ENCODE measurements at places on chromosomes 6 and 20. TPM values are rescaled to one million over a fixed set of nuclear protein-coding genes. Genes with fewer than 3 reads are reported as not detected.

C6orf58 gene
- total RNA-seq: not detected

TAAR9 gene
- total RNA-seq: not detected

CST7 gene
- not detected for total RNA-seq

BYSL gene
- 43.8 TPM for total RNA-seq

DNA sequence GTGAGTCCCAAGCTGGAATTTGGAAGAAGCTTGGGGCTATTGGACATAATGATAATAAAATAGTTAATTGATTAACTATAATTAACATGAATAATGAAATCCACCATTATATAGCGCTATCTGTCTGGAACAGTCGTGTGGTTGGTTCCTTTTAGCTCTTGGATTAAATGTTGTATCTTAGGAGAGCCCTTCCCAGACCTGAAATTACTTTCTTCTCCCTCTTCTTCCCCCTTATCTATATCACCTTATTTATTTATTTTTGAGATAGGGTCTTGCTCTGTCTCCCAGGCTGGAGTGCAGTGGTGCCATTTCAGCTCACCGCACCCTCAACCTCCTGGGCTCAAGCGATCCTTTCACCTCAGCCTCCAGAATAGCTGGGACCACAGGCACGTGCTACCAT is 64.6 kb downstream of the NCOA3 start:
- H3K4me1 ChIP-seq: peaks cover 33% of the 10 kb centered on the region
- DNase-seq: no peak
- H3K4me3 ChIP-seq: no peak overlapping the region
- peaks cover 5% of the 10 kb centered on the region for H3K36me3 ChIP-seq

DNA sequence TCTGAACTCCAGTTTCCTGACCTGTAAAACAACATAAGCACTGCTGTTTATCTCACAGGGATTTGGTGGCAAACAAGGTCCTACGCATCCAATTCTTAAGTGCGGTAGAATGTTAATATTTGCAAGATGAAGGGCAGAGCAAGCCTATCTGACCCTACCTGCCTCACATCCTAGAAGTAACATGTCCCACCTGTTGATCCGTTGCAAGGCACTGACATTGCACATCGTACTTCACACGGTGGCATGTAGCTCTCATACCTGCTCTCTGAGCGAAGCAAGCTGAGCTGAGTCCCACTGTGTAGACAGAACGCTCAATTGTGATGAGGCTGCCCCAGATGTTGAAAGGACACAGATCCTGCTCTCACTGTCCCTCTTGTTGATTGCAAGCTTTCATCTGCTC is 154.7 kb upstream of the PDE10A start:
- H3K4me1 ChIP-seq: no peaks in the 10 kb centered on the region
- H3K27me3 ChIP-seq: no peaks in the 10 kb centered on the region

DNA sequence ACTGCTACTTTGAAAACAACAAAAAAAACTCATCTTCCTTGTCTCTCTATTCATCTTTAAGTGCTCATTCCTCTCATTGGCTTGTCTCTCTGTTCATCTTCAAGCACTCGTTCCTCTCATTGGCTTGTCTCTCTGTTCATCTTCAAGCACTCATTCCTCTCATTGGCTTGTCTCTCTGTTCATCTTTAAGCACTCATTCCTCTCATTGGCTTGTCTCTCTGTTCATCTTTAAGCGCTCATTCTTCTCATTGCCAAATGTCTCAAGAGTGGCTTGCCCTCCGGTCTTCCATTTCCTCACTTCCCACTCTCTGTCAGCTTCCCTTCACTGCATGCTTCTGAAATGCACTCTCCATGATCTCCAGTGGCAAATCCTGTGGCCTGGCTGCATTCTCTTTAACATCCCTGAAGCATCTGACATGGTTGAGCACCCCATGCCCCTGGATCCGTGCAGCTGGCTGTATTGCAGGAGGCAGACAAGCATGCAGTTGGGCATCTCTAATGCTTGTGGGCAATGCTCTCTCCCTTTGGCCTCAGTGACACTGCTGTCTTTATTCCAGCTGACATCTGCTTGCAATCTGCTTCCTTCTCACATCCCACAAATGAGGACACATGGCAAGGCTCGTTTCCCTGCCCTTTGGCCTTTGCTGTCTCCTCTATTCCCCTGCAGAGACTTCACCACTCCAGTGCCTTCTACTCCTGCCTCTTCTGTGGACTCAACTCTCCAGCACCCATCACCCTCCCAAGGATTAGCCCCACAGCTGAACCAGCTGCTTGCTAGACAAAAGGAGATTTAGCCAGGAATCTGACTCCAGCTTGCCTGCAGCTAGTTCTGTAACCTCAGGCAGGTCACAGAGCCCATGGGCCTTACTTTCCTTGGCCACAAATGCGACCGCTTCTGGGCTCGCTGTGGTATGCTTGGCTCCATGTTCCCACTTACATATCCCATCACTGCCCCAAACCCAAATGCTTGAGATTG is 143.2 kb upstream of the SNX9 start:
- H3K27ac ChIP-seq: no peak overlapping the region
- DNase-seq: no peak
- H3K36me3 ChIP-seq: no peaks in the 10 kb centered on the region
- H3K4me3 ChIP-seq: no peak overlapping the region
- no peaks in the 10 kb centered on the region for H3K27me3 ChIP-seq
- H3K4me1 ChIP-seq: no peaks in the 10 kb centered on the region

DNA sequence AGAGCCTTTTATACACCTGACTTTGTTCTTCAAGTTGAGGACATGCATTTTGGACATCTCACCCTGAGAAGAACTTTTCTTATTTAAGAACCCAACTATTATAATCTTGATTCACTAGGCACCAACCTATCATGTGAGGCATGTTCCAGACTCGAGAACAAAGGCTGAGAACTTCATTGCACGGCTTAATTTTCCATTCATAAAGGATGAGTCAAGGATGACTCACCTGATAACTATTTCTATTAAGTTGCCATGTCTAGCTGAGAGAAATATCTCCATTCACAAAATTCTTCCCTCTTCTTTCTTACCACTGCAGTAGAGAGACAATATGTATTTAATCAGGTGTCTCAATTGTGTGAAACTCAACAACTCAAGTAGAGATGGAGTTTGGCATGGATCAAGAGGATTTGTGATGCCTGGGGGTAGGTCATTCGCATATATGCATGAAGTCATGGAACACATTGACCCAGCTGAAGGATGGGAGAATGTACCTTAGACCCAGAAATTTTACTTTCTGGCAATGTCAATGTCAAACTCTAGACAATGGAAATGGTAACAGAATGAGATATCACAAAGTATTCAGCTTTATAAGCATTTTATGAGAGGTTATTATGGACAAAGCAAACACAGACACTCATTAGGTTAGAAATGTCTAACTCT is 208.7 kb upstream of the PRND start:
- no peak overlapping the region for H3K27ac ChIP-seq
- H3K4me3 ChIP-seq: no peak overlapping the region
- no peaks in the 10 kb centered on the region for H3K36me3 ChIP-seq
- no peaks in the 10 kb centered on the region for H3K4me1 ChIP-seq

GRCh38 chr6:31386977-31387376 is 16.4 kb upstream of the MICA start:
- no peaks in the 10 kb centered on the region for H3K4me1 ChIP-seq
- no peak overlapping the region for H3K4me3 ChIP-seq
- H3K36me3 ChIP-seq: no peaks in the 10 kb centered on the region
- no peak overlapping the region for H3K27ac ChIP-seq
- DNase-seq: no peak

DNA sequence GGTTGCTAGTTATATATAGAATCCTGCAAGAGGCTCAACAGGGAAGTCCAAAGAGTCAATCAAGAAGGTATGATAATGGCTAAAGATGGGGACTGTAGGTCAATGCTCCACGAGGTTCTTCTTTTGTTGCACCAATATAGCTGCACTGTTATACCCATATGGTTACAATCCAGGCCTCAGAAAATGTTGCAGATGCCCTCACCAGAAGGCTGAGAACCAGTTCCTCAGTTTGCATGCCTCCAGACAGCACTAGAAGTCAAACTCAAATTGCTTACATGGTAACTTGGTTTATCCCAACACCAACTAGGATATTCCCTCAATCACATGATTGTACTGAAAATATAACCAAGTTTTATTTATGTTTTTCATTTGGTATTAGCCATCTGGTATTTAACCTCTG is 12.1 kb downstream of the EEF1A1 start:
- H3K4me1 ChIP-seq: no peaks in the 10 kb centered on the region
- no peak overlapping the region for H3K27ac ChIP-seq
- no peaks in the 10 kb centered on the region for H3K27me3 ChIP-seq
- DNase-seq: no peak
- no peak overlapping the region for H3K4me3 ChIP-seq
- peaks cover 9% of the 10 kb centered on the region for H3K36me3 ChIP-seq

GRCh38 chr6:395432-396125 is 4.0 kb downstream of the IRF4 start:
- H3K4me1 ChIP-seq: peaks cover 38% of the 10 kb centered on the region
- H3K4me3 ChIP-seq: peak overlapping the region; percentile 95
- H3K36me3 ChIP-seq: peaks cover 40% of the 10 kb centered on the region
- H3K27ac ChIP-seq: peak overlapping the region; percentile 64

GRCh38 chr6:134980846-134981245 is 30.9 kb upstream of the ALDH8A1 start:
- H3K4me3 ChIP-seq: no peak overlapping the region
- peaks cover 2% of the 10 kb centered on the region for H3K36me3 ChIP-seq
- H3K27ac ChIP-seq: no peak overlapping the region
- peaks cover 12% of the 10 kb centered on the region for H3K4me1 ChIP-seq
- no peaks in the 10 kb centered on the region for H3K27me3 ChIP-seq

GRCh38 chr6:109305028-109305427 is 77.2 kb downstream of the CD164 start:
- H3K4me3 ChIP-seq: no peak overlapping the region
- peaks cover 12% of the 10 kb centered on the region for H3K4me1 ChIP-seq
- no peaks in the 10 kb centered on the region for H3K36me3 ChIP-seq
- H3K27me3 ChIP-seq: no peaks in the 10 kb centered on the region
- DNase-seq: no peak

- DNase-seq: no peak
- H3K27ac ChIP-seq: no peak overlapping the region
- H3K27me3 ChIP-seq: no peaks in the 10 kb centered on the region
- no peaks in the 10 kb centered on the region for H3K4me1 ChIP-seq
- H3K36me3 ChIP-seq: no peaks in the 10 kb centered on the region
These were observed 2.0 kb upstream of the PNPLA1 start for GRCh38 chr6:36267731-36268477.

DNA sequence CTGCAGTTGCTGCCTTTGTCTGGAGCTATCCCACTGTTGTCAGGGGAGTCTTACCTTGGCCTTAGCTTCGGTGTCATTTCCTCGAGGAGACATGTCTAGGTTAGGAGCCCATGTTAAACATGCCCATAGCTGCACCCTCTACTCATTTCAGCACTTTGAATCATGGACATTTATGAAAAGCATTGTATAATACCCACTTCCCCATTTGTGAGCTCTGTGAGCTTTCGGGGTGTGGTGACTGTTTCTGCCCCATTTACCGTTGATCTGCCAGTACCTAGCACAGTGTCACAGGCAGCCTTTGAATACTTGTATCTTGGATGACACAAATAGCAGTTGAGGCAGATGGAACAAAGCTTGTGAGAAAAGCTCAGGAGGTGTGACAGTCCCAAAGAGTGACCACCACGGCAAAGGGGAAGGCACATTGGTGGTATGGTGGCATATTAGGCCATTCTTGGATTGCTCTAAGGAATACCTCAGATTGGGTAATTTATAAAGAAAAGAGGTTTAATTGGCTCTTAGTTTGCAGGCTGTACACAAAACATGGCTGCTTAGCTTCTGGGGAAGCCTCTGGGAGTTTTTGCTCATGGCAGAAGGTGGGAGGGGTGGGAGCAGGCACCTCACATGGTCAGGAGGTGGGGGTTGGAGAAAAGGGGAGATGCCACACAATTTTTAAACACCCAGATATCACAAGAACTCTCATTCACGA is 42.0 kb downstream of the JARID2 start:
- H3K27me3 ChIP-seq: no peaks in the 10 kb centered on the region
- peak overlapping the region; percentile 11 for H3K4me3 ChIP-seq
- H3K27ac ChIP-seq: peak overlapping the region; percentile 79
- peaks cover 3% of the 10 kb centered on the region for H3K36me3 ChIP-seq
- peak; percentile 78 for DNase-seq
- H3K4me1 ChIP-seq: peaks cover 24% of the 10 kb centered on the region

DNA sequence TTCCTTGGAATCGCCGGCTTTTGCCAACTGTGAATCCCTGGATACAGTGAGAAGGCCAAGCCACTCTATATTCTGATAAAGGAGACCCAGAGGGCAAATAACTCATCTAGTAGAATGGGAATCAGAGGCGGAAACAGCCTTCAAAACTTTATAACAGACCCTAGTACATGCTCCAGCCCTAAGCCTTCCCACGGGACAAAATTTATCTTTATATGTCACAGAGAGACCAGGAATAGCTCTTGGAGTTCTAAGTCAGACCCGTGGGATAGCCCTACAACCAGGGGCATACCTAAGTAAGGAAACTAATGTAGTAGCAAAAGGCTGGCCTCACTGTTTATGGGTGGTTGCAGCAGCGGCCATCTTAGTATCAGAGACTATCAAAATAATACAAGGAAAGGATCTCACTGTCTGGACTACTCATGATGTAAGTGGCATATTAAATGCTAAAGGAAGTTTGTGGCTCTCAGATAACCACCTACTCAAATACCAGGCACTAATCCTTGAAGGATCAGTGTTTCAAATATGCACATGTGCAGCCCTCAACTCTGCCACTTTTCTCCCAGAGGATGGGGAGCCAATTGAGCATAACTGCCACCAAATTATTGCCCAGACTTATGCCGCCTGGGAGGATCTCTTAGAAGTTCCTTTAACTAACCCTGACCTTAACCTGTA is 29.5 kb downstream of the CEP85L start:
- no peak for DNase-seq
- H3K36me3 ChIP-seq: no peaks in the 10 kb centered on the region
- H3K27ac ChIP-seq: no peak overlapping the region
- no peak overlapping the region for H3K4me3 ChIP-seq
- no peaks in the 10 kb centered on the region for H3K4me1 ChIP-seq
